ENCODE measurements at places on chromosomes 3 and 15.
A peak's percentile ranks its signal among the peaks of the same experiment; 100 is the strongest.

DNA sequence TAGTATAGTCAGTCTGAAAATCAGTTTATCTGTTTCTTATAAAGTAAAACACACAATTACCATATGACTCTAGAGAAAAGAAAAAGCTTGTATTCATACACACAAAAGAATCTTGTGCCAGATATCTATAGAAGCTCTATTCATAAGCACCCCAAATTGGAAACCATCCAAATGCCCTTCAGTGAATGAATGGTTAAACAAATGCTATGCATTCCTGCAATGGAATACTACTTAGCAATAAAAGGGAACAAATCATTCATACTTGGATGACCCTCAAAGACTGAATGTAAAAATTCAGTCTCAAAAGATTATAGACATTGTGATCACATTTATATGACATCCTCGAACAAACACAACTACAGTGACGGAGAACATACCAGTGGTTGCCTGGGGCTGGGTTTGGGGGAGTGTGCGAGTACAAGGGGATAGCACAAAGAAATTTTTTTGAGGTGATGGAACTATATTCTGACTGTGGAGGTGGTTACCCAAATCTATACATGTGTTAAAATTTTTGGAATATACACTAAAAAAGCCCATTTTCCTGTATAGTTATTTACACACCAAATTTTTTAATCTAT, 680.6 kb downstream of the NTRK3 start:
- no peak for DNase-seq

DNA sequence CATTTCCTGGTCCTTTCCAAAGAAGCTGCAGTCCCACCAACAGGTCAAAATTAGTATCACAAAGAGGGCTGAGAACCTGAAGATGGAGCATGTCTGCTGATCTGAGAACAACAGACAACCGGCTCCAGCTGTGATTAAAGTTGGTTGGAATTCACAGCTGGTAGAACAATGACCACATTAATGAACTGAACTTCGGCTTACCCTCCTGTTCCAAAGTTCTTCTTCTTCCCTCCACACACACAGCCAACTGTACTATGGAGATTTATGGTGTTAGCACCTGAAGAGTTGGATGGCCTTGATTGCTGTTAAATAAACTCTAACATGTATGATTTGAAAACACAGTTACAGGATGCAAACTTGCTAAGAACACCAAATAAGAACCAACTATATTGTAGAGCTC, 27.4 kb upstream of the ROPN1 start:
- DNase-seq, result no peak

- no peak for DNase-seq
Measured at GRCh38 chr15:69076756-69077155, 62.3 kb downstream of the NOX5 start.

- DNase-seq, result peak; percentile 85
Measured at GRCh38 chr3:112734736-112735350, 93.9 kb upstream of the CCDC80 start.

DNA sequence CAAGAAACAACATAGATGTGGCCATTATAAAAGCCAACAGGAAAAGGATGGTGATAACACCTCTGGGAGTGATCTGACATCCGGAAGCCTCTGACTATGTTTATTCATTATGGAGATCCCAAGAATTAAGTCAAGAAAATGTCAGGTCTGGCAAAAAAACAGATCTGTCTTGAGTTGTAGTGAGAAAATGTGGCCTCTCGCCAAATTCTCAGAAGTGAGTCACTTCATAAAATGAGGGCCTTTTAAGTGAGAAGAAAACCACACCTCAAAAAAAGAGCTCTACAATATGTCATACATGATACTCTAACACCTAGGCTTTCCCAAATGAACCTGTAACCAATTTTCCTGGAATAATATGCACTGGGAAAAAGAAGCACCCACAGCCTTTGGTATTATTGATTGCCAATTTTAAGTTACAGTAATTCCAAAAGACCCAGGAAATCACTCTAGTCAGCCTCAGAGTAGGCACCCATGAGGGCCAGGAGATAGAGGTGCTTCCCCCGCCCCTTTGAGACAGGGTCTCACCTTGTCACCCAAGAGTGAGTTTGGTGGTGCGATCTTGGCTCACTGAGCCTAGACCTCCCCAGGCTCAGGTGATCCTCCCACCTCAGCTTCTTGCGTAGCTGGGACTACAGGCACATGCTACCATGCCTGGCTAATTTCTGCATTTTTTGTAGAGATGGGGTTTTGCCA, 38.0 kb downstream of the CCR3 start:
- DNase-seq, result no peak

DNA sequence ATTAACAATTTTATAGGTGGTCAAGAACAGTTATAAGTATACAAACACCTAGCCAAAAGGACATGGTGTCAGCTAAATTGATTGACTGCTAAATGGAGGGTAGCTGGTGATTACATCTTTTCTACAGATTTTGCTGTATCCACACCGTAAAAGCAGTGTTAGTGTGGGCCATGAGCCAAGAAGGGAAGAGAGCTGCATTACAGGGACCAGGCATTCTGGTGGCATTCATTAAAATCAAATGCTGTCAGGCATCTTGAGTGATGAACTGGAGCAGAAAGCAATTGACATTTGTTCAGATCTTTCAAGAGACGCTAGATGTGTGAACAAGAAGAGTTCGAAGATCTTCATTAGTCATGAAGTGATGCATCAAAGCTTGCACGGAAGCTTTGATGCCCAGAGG, 177.9 kb downstream of the ARPP21 start:
- DNase-seq, result no peak

- peak; percentile 100 for DNase-seq
Measured at GRCh38 chr15:75639709-75640482, at the start of gene IMP3. TSS of gene IMP3 (minus strand) at chr15:75640224. CDS start at chr15:75640168, 56 bp downstream.

DNA sequence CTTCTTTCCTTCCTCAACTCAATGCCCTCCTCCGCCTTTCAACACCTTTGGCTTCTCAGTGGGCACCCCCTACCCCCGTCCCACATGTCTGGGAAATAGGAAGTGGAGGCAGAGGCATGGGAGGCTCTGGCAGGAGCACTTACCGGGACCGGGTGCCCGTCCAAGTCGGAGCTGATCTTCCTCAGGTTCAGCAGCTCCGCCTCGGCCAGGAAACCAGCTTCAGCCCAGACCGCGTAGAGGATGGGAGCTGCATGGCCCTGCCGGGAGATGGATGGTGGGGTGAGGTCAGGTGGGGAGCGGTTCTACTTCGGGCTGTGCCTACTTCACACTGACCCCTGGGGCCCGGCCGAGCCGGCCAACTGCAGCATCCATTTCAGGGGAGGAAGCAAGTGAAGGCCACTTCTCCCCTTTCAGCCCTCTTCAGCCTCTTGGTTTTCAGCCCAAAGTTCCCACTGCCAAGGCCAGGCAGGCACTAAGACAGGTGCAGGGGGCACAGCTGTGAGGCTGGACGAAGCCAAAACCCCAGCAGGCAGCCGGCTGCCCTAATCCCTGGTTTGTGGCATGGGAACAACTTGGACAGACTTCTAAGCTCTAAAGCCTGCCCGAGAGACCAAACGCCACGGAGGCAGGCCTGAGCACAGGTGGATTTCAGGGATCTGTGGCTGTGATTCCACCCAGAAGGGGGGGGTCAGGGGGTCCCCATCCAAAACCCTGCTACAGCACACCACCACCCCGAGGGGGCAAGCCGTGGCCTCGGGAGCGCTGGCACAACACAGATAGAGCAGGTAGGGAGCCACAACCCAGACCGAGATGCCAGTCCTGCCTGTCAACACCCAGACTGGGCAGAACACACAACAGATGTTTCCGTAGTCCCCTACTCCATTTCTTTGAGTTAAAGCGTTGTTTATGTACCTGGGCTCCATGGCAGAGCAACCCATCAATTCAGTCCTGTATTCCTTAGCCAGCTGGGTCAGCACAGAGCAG, 14.5 kb downstream of the TKT start:
- DNase-seq, result no peak

DNA sequence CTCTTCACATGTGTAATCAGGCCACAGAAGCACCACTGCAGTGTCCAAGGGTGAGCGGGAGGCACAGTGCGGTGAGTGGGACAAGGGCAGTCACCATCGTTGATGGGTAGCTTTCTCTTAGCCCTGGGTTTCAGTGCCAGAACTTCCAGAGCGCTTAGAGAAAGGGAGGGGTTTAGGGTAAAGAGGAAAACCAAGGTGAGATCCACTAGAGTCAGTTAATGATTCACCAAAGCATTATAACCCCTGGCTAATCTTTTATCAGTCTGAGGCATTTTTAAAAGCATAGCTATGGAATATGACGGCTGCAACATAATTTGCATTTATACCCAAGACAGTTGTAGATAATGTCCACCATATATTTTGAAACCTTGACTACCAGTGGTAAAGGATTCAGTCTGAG, 94.8 kb downstream of the SHQ1 start:
- no peak for DNase-seq

GRCh38 chr3:100106531-100107141, 7.7 kb downstream of the FILIP1L start:
- DNase-seq, result no peak

DNA sequence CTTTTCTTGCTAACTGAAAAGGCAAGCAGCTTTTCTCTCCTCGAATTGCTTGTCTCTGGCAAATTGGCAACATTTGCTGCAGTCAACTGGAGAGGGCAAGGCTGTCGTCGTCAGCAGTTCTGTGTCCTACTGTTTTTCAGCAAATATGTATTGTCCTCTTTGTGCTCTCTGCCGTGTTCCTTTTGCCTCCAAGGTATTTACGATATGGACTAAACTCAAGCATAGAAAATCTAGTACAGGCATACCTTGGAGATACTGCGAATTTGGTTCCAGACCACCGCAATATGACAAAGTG, 558 bp upstream of the SLC30A4 start:
- DNase-seq, result no peak

GRCh38 chr3:111547631-111548030, 5.6 kb downstream of the CD96 start:
- peak; percentile 14 for DNase-seq

- DNase-seq, result no peak
Measured at GRCh38 chr3:81888914-81889557, 127.6 kb upstream of the GBE1 start.

DNA sequence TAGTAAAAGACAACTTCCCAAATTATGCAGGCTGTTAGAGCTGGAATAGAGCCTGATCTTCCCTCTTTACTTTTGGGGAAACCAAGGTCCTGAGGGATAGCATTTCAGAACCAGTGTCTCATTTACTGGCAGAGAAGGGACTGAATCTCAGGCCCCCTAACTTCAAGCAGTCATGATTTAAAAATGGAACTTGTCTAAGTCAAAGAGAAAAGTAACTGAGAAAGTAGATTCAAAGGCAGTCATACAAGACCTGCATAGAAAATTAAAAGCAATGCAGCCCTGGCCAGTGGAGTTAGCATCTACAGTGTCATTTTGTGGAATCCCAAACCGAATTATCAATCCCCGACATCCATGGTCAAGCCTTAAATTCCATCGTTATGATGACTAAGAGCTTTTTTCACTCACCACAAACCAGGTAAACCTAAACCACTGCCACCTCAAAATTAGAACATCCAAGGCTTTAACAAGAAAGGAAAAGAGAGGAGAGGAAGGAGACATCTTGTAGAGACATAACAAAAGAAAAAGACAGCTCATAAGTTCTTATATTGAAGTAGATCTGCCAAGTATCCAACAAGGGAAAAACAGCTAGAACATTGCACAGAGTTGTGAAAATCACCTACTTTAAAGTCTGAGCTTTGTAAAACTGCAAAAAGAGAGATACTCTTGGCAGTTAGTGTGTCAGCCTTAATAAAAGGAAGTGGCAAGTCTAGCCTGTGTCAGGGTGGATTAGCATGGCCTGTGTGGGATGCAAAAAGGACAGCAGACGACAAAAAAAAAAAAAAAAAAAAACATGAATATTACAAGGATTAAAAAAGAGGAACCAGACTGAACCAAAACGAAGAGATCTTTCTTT, 54.1 kb upstream of the CCR2 start:
- DNase-seq, result no peak

GRCh38 chr3:79086514-79086913, 681.3 kb downstream of the ROBO1 start:
- peak; percentile 58 for DNase-seq

GRCh38 chr3:11053926-11054503, 61.5 kb downstream of the SLC6A1 start:
- DNase-seq, result no peak

DNA sequence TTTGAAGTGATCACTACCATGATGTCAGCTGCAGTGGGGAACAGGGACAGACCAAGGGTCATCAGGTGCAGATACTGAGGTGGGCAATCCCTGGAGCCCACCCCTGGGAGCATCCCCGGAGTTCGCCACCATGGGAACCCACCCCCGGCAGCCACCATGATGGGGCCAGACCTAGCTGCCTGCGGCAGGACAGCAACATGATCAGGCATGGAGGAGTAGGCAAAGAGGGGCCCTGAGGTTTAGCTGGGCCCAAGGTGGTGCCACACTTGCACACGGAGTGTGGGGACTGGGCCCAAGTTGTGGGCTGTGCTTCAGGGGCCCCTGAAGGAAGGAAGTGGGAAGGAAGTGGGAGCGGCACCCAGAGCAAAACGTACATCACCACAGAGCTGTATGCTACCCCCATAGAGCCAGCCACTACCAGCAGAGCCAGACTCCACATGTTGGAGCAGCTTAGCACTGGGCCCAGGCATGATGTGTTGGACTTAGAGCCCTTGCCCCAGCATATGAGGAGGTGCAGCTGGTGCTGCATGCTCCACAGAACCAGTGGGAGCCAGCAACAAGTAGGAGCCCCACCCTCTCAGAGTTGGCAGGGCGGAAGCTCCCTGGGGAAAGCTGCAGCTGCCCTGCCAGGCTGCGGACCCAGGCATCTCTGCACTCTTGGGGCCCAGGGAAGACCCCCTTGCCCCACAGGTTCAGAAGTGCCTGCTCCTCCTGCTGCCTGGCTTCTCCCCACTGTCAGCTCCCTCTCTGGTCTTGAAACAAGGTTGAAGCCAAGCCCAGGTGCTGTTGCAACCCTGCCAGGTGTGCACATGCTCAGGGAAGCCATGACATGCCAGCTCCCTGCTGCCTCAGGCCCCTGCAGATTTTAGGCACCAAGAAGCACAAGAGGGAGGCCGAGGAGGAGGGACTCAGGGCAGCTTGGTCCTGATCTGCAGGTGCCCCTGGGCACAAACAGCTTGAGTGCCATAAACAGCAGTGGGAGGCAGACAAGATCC, 515.3 kb downstream of the ZBBX start:
- no peak for DNase-seq

DNA sequence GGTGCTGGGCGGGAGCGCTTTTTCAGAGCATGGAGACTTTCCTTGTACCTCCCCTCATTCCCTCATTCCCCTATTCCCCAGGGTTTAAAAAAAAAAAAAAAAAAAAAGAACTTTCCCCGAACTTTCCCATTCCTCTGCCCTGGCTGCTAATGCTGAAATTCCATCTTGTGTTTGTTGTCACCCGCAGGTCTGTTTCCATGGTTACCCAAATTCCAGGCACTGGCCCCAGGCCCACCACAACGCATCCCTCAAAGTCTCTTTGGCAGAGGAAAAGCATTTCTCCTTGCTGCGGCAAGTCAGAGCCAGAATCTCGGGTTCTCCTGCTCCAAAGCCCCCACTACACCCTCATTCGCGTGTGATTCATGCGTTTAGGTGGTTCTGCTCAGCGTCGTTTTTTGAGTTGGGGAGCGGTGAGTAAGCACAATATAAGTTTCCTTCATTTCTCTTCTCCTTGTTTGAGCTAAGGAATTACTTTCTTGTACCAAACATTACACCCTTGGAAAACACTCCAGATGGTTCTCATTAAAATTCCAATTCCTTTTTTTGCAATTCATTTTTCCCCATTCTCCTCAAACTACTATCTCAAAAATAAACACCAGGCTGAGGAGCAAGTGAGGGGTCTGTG, 21.6 kb downstream of the ANAPC13 start:
- no peak for DNase-seq

All from NB4 (cell line).